ENCODE measurements at places on chromosomes 5 and 9.

- DNase-seq = no peak
Measured at GRCh38 chr5:105501315-105501714, 1938.7 kb upstream of the NUDT12 start.

- no peak for DNase-seq
Measured at GRCh38 chr9:98117984-98118639, 910 bp downstream of the TRIM14 start.

DNA sequence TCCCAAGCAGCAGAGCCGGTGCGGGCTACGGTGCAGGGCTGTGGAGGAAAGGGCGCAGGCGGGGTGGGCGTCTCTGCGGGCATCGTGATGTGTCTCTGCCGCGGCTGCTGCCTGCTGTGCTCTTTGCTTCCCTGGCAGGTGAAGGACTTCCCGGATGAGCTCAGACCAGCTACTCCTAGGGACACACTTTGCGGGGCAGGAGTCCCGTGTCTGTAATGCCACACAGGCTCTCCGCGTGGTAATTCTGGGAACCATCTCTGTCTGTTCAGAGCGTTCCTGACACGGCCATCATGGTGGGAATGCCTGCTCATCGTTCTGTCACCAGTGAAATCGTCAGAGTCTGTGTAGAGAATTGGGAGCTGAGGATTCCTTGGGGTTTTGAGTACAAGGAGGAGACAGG lies 235.5 kb downstream of the FANCC start:
- no peak for DNase-seq

- no peak for DNase-seq
Measured at GRCh38 chr5:58703925-58704555, 121.2 kb downstream of the RAB3C start.

- DNase-seq = no peak
Measured at GRCh38 chr9:4654538-4654937, 7.6 kb upstream of the PLPP6 start.

- no peak for DNase-seq
Measured at GRCh38 chr9:131656356-131657036, 83.4 kb downstream of the RAPGEF1 start.

DNA sequence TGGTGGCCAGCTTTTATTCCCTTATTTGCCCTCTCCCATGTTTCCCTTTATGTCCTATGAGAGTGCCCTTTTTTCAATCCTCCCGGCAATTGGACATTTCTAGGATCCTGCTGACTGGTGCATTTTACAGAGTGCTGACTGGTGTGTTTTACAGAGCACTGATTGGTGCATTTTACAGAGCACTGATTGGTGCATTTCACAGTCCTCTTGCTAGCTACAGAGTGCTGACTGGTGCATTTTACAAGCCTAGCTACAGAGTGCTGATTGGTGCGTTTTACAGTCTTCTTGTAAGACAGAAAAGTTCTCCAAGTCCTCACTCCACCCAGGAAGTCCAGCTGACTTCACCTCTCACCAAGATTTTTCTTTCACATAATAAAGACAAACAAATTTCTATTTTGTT lies 15.4 kb upstream of the FANCC start:
- DNase-seq = no peak

- no peak for DNase-seq
Measured at GRCh38 chr5:42813533-42813932, 1.8 kb upstream of the SELENOP start.

- DNase-seq = no peak
Measured at GRCh38 chr9:133709015-133709611, 29.0 kb downstream of the SARDH start.
